Thoracic aorta (tissue), 2 donors: ENCODE measurements at places on chromosomes 16 and 17. TPM values are rescaled to one million over a fixed set of nuclear protein-coding genes. Genes with fewer than 3 reads are reported as not detected.

- no peak for DNase-seq
These were observed 4.4 kb upstream of the BCL6B start for GRCh38 chr17:7018331-7018964.

- no peak for DNase-seq
These were observed 44.9 kb upstream of the DOC2B start for GRCh38 chr17:226108-227077.

DNA sequence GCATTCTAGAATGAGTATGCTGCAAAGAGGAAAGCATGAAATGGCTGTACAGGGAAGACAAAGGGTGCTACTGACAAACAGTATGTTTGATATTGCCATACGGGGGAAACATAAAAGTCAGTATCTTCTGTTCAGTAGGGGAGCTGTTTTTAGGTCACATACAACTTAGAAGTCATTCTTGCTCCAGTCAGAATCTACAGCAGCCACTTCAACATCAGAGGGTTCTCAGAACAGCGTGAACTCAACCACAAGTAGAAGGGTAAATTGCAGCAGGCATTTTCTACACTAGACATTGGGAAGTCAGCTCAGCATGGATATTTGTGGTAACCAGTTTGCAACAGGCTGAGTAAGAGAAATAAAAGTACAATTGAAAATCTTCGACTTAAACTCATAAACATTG is 1241.8 kb upstream of the GOT2 start:
- no peak for DNase-seq

- DNase-seq = no peak
These were observed 12.5 kb downstream of the C16orf90 start for GRCh38 chr16:3482659-3483241.

GRCh38 chr16:21239646-21240045 is 6.1 kb downstream of the ANKS4B start:
- no peak for DNase-seq

GRCh38 chr16:25729188-25729915 is 37.6 kb downstream of the HS3ST4 start:
- no peak for DNase-seq

DNA sequence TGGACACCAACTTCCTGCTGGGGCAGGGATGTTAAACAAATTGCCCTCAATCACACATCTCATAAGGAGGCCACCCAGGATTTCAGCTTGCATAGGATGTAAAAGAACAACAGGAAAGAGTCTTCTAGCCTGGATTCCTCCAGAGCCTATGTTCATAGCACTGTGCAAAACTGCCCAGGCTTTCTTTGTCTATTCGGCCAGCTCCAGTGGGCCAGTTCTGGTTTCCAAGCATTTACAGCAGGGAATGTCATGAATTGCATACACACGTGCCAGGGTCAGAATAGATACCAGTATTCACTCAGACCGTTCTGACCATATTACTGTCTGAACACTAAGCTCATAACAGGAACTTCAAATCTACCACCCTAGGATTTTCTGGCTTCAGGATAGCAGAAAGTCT is 273.2 kb downstream of the CDH8 start:
- DNase-seq = no peak

Gene PHF23
- 25.1 TPM for total RNA-seq

- no peak for DNase-seq
These were observed 1.2 kb downstream of the STAT3 start for GRCh38 chr17:42386777-42387657.

- no peak for DNase-seq
These were observed 457.4 kb downstream of the SLC39A11 start for GRCh38 chr17:72635034-72635635.

DNA sequence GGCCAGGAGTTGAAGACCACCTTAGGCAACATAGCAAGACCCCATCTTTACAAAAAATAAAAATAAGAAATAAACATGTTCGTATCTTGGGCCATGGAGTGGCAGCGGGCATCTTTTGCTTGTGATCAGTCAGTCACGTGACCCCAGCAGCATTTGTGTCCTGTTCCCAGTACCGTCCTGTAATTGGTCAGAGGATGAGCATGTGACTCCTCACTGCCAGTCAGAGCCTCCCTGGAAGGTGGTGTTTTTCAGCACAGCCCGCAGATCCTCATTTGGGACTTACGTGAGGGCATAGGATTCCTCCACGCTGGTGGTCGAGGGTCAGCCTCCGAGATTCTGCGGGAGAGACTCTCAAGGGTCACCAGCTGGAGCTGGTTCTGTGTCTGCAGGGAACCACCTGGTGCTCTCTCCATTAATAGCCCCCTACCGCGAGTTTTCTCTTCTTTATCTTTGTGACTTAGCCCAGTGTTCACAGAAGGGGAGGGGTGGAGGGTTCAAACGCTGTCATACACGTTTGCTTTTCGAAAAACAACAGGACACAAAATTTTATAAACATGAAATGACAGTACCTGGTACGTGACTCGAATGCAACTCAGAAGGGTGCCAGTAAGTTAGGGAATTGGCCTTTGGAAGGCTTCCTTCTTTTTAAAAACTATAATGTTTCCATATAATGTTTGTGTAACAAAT is 17.2 kb downstream of the MRC2 start:
- DNase-seq = no peak

DNA sequence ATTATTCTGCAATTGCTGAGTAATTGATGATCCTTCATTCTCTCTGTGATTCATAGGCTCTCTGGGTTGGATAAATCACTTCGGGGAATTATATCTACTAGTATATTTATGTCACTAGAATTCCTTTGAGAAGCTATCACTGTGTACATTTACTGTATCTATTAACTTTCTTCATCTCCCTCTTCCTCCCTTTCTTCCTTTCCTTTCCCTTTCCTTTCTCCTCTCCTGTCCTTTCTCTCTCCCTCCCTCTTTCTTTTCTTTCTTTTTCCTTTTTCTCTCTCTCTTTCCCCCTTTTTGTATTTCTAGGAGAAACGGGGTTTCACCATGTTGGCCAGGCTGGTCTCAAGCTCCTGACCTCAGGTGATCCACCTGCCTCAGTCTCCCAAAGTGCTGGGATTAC is 711.8 kb downstream of the WWOX start:
- no peak for DNase-seq

DNA sequence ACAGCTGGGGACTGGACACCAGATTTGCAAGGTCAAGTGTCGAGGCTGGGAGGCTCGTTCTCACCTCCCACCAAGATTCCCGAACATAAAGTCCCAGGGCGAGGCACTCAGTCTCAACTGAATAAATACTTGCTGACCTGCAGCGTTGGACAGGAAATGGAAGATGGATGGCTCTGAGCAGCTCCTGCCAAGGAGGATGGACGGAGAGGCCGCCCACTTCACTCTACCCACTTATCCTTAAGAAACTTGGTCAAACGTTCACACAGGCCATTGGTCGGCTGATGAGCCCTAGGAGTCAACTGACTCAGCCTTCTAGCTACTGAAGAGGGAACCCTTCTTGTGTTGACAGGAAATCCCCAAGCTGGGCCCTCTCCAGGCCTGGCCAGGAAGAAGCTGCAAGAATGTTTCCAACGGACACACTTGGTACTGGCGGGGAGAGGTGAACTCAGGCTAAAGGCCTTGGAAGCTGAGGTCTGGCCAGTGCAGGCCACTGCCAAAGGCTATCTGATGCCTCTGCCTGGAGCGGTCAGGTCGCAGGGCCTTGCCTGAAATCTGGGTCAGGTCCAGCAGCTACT is 50.0 kb downstream of the VAC14 start:
- peak; percentile 51 for DNase-seq

- no peak for DNase-seq
These were observed 320.5 kb downstream of the UTP18 start for GRCh38 chr17:51580869-51581268.

GRCh38 chr16:56198755-56199114 is 7.4 kb downstream of the GNAO1 start:
- no peak for DNase-seq

- DNase-seq = no peak
These were observed 140.6 kb upstream of the NUDT7 start for GRCh38 chr16:77581706-77582105.

Gene CANT1
- 41.0 TPM for total RNA-seq

- DNase-seq = no peak
These were observed 35.8 kb downstream of the CPD start for GRCh38 chr17:30414486-30414885.

GRCh38 chr17:42287305-42287976 is 857 bp upstream of the STAT5A start:
- no peak for DNase-seq

- no peak for DNase-seq
These were observed 135.6 kb downstream of the MSI2 start for GRCh38 chr17:57391857-57392471.

- DNase-seq = no peak
These were observed 40.6 kb downstream of the RAB11FIP4 start for GRCh38 chr17:31431852-31432658.
